ENCODE measurements at places on chromosomes 12 and 14.

DNA sequence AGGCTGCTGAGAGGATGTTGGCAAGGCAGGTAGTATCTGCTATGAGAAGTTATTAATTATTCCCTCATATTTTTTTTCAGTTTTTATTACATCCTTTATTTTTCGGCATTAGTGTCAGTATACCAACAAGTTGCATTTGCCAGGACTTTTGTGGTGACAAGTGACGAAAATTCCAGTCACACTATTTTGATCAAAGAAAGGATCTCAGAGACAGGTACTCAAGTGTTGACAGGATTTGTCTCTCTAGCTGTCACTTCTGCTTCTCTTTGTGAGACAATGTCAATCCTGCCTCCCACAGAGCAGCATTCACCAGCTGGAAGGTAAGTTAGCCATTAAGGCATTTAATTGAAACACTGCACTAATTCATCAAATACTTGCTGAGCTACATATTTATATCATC lies 18.0 kb upstream of the IFNG start:
- no peak for DNase-seq

DNA sequence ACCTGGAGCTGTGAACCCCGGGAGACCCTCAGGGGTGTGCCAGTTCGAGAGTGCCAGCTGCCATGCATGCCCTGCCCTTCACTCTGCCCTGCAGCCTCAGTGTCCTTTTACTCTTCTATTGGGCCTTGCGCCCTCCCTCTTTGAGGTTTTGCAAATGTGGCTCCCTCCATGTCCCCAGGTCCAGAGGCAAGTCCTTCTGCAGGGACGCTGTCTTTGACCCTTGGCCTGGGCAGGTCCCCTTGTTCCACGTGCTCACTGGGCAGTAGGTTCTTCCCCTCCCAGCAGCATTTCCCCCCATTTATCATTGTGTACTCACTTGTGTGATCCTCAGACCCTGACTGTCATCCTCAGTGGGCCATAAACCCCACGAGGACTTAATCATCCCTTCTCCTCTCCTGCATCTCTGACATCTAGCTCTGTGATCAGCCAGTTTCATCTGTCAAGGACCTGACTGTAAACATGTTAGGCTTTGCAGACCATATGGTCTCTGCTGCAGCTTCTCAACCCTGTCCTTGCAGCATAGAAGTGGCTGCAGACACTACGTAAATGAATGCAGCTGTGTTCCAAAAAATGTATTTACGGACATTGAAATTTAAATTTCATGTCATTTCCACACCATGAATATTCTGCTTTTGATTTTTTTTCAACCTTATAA lies 36.6 kb downstream of the TSPAN9 start:
- DNase-seq, result no peak

GRCh38 chr14:22822016-22822570 lies 6.9 kb upstream of the SLC7A7 start:
- DNase-seq, result no peak

- DNase-seq, result peak; percentile 1
These were observed 24.8 kb downstream of the CLECL1 start for GRCh38 chr12:9707864-9708808.

DNA sequence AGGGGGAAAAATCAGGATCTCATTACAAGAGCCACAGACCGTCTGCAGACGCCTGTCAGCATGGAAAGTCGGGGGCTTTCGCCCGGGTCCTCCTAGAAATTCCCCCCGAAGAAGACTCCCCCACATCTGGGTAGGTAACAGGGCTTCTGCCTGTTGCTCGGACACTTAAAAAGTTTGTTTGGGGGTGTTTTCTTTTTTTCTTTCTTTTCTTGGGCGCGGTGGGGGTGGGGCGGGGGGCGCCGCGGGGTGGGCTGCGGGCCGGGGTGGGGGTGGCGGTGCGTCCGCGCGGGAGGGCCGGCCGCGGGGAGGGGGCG lies 358 bp downstream of the ELK3 start:
- DNase-seq, result no peak

DNA sequence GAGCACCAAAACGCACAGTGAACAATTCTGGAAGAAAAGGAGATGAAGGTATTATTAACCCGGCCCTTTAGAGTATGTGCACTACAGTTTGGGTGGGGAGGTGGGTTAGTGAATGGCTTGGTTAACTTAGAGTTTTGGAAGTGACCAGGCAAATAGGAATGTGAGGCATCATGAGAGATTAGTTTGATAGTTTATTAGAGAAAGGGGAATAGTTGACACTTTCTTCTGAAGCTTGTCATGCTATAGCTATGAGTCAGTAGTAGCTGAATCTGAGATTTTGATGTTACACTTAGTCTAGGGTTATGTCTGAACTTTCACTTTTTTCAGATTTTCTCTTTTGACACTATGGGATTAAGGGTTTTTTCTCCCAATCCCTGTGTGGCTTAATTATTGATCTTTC lies 567.2 kb downstream of the SNAPC1 start:
- no peak for DNase-seq

DNA sequence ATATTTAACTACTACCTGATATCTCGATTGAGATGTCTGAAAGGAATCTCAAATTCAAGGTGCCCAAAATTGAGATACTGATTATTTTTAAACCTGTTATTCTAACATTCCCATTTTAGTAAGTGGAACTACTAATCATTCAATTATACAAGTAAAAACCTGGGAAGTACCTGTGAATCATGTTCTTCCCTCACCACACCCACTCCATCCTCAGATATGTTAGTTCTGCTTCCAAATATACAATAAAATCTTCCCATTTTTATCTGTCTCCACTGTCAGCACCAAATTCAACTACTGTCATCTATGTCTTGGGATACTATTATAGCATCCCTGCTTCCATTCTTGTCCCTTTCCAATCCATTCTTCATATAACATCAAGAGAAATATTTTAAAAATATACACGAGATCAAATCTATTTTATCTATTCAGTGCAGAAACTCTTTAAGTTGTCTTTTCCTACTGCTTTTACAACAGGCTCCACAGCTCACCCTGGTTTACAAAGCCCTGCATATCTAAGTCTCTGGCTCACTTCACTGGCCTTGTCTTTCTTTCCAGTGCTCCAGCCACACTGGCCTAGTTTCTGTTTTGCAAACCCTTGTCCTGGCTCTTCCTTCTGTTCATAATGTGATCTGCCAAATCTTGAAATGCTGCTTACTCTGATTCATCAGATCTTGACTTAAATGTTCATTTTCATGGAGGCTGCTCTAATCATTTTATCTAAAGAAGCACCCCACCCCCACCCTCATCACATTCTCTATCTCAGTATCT lies 122.3 kb downstream of the PTPRR start:
- no peak for DNase-seq

DNA sequence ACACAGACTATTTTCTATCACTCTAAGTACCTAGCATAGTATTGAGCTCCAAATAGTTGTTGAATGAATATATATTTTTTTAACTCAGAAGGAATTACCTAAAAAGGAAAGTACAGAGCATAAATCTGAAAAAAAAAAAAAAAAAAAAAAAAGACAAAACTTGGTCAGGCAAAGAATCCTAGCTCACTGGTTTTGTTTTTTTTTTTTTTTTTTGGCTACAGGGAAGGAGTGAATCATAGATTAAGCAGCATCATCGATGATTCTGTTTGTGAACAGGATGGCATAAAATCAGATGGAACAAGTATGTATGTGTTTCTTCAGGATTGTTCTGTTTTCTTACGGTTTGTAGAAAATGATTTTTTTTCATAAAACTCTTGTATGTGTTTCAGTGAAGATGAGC lies 66.1 kb upstream of the BCAT1 start:
- DNase-seq, result no peak

- DNase-seq, result no peak
These were observed 39.3 kb upstream of the CAPRIN2 start for GRCh38 chr12:30794020-30794419.

DNA sequence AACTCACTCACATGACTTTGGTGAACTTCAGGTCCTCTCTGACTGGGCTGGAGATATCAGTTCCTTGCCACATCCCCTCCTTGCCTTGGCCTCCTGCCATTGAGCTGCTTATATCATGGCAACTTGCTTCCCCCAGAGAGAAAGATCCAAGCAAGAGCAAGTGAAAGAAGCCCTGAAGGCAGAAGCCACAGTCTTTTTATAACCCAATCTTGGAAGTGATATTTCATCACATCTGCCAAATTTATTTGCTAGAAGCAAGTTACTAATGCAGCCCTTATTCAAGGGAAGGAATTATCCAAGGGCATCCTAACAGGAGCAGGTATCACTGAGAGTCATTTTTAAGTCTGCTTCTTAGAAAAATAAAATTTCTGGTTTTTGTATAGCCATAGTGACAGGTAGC lies 127.8 kb downstream of the SLC38A4 start:
- DNase-seq, result no peak

DNA sequence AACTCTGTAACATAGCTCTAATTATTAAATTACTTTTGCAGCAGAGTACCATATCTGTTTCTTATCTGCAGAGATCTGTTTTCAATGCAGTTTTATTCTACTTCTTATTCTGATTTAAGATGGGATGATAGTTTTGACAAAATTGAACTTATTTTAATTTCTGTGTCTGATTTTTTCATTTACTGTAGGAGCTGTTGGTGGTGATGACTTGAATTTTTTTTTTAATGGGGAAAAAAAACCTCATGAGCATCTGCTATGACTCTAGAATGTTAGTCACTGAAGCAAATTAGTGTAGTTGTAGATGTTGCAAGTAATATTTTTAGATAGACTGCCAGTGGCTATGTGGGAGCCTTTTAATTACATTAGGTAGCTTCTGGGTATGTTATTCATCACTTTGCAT lies 23.4 kb downstream of the DNM1L start:
- no peak for DNase-seq

GRCh38 chr12:11510671-11511070 lies 115.3 kb upstream of the PRB2 start:
- no peak for DNase-seq

- DNase-seq, result no peak
These were observed 47.3 kb downstream of the NUAK1 start for GRCh38 chr12:106091446-106091820.

GRCh38 chr14:105864651-105865265 lies 338.4 kb downstream of the TMEM121 start:
- no peak for DNase-seq

GRCh38 chr12:26149968-26150500 lies 25.2 kb upstream of the BHLHE41 start:
- DNase-seq, result no peak

DNA sequence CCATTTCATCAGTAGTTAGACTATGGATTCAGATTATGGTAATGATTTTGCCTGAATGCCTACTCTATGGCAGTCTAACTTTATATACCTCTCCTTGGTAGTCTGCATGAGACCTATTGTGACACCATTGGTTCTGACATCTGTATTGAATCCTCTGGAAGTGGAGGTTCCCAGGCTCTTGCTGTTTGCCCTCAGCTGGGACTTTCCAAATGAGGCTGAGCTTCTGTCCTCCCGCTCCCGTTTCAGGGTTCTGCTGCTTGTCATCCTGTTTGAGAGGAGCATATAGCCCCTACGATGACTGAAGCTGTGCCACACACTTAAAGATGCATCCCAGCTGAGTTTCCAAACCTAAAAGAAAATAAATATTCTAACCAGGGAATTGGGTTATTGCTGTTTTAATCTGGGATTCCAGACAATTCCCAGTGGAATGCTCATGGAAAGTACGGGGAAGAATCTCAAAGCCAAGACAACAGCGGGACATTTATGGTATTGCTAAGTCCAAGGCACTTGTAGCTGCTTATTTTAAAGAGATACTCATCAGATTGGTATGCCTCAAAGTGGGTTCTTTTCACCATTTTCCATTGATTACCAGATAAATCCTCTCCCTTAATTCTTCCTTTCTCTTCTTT lies 105.9 kb downstream of the ETV6 start:
- DNase-seq, result no peak

DNA sequence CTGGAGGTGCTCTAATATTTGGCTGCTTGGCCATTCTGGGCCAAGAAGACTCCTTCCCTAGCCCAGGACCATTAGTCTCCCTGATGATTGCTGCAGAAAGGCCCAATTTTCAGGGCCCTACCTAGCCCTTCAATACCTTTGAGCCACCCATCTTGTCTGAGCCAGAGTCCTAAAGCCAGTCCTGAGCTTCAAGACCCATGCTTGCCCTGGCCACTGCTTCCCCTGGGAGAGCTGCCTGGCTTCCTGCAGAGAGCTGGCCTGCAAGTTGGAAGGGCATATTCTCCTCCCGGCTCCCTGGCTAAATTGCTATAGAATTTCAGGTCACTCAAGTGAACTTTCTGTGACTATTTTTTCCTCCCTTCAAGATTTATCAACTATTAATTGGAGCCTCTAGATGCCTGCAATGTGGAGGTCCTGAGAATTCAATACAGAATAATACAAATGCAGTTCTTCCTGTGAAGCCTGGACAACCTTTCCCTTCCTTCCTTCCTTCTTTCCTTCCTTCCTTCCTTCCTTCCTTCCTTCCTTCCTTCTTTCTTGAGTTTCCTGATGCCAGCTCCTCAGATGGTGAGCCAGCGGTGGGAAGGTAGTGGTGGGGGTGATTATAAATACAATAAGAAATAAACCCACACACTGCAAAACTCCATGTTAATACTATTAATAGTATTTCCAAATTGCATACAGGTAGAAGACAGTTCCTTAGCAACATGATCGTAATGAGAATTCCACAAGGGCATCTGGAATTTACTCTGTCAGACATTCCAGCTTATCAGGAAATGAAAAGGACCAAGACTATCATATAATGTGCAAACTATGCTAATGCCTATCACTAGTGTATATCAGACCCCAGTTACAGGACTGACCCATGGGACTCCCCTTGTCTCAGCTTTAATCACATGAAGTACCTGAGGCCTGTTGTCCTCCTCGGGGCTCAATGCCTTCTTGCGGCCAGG lies 108.1 kb downstream of the ZFP36L1 start:
- DNase-seq, result no peak

DNA sequence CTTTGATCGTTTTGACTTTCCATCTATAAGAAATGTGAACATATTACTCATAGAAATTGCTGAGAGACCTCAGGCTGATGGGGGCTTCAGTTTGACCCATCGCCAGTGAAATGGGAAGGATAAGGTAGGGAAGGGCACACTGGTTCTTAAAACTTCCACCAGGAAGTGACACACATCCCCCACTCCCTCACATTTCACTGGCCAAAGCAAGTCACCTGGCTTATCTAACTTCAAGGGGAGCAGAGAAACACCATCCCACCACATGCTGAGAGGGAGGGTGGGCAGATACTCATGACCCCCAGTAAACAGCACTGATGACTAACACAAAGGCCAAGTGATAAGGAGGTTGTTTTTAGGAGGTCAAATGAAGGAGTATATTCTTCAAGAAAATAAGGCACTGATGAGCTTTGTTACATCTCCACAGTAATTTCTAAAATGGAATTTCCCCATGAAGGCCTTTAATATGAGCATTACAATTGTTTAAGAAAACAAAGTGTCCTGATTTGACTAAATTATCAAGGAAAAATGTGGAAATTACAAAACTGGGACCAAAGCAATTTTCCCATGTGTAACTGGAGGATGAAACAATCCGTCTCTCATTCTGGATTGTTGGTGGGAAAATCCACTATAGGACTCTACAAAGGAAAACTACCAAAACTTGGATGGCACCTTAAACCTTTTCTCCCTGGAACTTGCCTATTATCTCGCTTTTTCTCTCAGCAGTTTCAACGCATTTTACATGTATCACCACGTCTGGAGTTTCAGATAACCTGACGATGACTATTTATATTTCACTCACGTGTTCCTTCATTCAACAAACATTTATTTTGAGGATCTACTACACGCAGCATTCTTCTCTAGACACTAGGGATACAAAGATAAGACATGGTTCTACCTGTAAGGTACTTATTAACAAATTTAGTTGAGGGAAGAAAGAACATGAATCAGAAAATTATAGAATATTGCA lies 91.8 kb upstream of the EEA1 start:
- DNase-seq, result no peak
